Neuronal stem cell (in vitro differentiated cells): ENCODE measurements at places on chromosomes 1 and 21.

DNA sequence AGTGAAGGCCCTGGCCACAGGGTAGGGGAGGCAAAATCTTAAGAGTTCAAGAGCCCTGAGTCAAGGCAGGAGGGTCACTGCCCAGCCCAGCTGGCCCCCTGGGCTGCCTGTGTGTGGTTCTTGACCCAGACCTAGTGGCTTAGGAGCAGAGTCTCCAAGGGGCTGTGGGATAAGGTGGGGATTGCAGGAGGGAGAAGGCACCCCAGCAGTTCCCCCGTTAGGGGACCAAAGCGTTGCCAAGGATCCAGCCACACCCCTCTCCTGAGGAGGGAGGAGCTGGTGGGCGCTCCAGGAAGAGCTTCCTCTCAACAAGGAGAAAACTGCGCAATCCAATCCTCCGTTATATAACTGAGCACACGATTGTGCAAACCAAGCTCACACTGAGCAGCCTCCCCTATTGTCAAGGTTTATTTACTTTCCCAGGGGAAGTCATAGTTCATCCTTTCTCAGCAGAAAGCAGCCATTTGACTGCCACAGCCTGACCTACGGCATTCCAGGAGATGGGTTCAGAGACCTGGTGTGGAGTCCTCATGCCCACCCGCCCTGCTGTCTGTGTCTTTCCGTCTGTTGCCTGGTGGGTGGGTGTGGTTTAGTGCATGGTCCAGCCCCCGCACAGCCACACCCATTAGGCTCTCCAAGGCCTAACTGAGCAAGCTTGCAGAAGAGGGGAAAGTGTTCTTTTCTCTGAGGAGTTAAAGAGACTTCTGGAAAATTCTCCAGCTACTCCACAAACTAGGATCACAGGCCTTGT lies 3.5 kb downstream of the EPHX1 start:
- DNase-seq: no peak

- DNase-seq: no peak
These were observed 536.0 kb downstream of the NPHP4 start for GRCh38 chr1:5456090-5456811.

DNA sequence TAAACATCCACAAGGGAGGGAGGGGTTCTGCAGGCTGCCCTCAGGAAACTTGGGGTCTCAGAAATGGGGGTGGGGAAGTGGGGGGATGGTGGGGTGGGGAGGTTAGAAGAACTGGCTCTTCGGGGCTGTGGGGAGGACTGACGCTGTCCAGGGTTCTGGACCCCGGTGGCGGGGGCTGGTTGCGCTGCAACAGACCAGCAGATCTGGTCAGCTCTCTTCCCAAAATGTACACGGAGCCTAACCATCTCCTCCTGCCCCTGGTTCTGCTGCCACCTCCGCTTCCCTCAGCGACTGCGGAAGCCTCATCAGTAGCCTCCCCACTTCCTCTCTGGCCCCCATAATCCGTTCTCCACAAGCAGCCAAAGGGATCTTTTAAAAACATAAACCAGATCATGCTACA lies 29.3 kb upstream of the C1QA start:
- DNase-seq: no peak

GRCh38 chr1:180456191-180456590 lies 46.2 kb downstream of the ACBD6 start:
- no peak for DNase-seq

DNA sequence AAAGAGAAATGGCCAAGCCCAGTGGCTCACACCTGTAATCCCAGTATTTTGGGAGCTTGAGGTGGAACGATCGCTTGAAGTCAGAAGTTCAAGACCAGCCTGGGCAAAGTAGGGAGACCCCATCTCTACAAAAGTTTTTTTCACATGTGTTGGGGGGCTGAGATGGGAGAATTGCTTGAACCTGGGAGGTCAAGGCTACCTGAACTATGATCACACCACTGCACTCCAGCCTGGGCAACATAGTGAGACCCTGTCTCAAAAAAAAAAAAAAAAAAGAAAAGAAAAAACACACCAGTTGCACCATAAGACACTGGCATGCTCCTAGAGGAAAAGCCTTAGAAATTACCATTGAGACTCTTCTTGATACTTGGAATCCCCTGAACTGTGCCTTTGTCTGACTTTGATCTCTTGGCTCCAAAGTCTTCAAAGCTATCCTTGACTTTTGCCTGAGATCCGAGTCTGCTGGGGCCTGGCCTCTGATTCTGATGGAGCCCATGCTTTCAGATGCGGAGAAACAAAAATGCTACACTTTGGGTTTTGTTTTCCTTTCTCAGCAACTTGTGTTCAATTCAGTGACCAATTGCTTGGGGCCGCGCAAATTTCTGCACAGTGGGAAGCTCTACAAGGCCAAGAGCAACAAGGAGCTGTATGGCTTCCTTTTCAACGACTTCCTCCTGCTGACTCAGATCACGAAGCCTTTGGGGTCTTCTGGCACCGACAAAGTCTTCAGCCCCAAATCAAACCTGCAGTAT lies 33.7 kb downstream of the ATP5PO start:
- DNase-seq: no peak

GRCh38 chr21:31176725-31177124 lies 138.4 kb upstream of the KRTAP19-8 start:
- no peak for DNase-seq

GRCh38 chr1:59409549-59409948 lies 112.7 kb downstream of the FGGY start:
- DNase-seq: no peak

- DNase-seq: no peak
These were observed 6.2 kb upstream of the B3GALT2 start for GRCh38 chr1:193192586-193192985.

DNA sequence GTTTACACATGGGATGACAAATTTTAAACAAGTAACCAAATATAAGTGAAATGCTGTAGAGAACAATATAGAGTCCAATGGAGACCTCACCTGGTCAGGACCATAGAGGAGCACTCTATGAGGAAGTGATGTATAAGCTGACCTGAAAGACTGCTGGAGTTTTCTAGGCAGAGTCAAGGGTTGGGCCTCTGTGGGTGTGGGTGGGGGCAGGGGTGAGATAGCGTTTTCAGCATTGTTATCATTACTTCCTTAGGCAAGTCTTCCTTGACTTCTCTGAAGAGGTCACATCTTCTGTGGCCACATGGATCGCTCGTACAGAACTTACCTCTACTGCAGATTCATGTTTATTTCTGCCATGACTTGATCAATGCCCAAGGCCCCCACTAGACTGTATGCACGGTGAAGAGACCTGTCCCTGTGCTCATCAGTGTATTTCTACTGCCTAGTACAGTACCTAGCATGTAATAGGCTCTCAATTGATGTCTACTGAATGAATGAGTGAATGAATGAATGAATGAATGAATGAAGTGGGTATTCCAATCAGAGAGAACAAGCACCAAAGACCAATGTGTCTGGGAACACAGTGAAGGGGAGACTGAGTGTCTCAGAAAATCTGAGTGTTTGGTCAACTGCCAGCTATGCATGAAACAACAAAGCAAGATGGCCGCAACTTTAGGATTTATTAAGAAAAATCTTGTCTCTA lies 116.5 kb downstream of the RNF220 start:
- no peak for DNase-seq

DNA sequence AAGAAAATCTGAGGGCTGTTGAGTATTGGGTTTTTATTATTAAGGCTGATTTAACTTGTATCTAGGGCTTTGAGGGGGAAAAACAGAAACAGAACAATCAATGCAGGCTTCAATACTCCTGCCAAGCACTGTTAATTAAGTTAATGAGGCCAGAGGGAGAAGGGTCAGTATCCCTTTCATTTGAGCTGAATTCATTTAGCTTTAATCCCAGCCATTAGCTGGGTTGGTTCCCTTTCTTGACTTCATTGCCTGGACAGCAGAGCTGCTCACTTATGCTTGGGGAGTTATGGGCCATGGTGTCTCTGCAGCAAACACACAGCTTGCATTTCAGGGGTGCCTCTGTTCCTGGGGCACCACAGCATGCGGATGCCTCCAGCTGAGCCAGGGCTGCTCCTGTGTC lies 16.3 kb downstream of the TLR5 start:
- no peak for DNase-seq

DNA sequence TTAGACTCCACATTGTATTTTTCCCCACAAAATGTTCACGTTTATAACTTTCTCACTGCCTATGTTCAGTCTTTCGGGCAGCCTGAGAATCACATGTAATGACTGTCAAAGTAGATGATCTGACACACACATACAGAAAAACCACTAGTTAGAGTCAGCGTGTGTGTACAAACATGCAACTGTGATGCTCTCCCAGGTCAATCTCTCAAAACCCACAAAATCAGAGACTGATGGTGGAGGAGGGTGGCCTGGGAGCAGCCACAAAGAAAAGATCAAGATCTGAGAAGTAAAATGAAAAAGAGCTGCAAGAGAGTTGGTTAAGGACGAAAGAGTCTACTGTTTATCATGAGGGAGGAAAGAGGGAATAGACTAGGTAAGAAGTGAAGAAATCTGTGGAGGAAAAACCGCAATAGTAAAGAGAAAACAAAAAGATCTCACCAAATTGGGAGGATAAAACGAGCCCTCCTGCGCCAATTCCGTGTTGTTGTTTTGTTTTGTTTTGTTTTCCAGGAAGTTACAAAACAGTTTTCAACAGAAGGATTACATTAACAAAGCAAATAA lies 2.3 kb downstream of the EGLN1 start:
- no peak for DNase-seq

DNA sequence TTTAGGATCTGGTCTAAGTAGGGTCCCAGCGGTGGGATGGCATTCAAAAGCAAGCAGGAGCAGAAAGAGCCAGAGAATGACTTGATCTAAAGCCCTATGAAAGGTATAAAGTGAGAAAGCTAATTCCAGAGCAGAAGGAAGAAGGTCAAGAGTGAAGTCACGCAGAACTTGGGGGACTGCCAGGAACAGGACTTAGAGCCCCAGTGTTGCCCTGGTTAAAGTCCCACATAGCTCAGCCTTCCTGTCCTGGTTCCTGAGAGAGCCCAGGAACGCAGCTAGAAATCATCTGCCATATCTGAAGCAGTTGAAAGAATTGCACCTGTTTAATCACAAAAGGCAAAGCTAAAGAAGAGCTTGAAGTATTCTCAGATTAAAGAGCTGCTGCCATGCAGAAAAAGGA lies 160.6 kb upstream of the ATP1B1 start:
- DNase-seq: no peak

DNA sequence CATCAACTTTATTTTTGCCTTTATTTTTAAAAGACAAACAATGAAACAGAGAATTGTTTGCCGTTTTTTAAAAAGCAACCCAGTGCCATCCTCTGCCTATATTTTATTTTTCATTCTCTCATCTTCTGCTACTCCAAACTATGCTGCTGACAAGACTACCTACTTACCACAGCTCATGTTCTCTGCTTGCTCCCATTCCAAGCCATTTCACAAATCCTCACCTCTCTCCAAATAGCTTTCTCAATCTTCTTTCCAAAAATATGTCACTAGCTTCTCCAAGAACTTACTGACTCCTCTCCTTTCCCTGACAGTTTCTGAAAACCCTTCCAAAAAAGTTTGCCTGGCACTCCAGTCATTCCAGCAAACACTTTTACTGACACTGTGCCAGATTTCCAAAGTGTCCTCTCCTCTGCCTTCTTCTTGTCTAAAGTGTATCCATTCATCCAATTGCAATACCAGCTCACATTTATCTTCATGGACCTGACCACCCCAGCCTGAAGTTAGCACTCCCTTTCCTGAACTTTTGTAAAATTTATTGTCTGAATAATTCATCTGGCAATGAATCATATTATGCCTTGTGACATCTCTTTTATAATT lies 766.5 kb upstream of the B3GALT2 start:
- no peak for DNase-seq

- DNase-seq: no peak
These were observed 3.2 kb downstream of the GREM2 start for GRCh38 chr1:240608707-240609106.

GRCh38 chr1:207888652-207889051 lies 22.3 kb downstream of the CD34 start:
- no peak for DNase-seq

DNA sequence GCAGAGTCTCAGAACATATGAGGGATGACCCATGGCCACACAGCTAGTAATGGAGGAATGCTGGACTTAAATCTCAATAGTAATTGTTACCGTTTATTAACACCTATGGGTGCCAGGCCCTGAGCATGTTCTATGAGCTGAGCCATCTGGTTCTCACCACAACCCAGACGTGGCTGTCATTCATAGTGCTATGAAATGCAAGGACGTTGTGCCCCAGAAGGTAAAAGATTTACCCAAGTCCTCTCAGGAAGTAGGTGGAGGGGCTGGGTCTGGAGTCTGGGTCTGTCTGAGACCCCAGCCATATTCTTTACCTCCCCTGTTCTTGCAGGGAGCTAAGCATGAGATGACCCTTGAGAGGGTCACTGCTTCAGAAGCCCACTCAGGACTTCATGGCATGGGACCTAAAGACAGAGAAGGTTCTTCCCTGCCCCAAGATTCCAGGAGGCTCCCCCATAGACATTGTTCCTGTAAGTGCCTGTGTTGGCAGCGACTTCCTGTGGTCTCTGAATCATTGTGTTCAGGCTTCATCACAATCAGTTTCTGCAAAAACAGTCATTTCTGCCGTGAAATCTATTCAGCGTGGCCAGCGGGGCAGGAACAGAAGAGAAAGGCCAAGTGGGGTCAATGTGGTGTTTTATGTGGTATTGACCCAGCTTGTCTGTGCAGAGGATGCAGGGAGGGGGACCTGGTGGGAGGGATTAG lies 475.4 kb downstream of the PTPRU start:
- no peak for DNase-seq

- DNase-seq: no peak
These were observed 58.8 kb downstream of the NAV1 start for GRCh38 chr1:201597551-201598230.

GRCh38 chr1:190273161-190273560 lies 204.5 kb downstream of the BRINP3 start:
- no peak for DNase-seq

- DNase-seq: no peak
These were observed 9.6 kb downstream of the ZBTB17 start for GRCh38 chr1:15966081-15966955.

GRCh38 chr1:51768971-51769588 lies 109.4 kb downstream of the NRDC start:
- DNase-seq: peak; percentile 14

DNA sequence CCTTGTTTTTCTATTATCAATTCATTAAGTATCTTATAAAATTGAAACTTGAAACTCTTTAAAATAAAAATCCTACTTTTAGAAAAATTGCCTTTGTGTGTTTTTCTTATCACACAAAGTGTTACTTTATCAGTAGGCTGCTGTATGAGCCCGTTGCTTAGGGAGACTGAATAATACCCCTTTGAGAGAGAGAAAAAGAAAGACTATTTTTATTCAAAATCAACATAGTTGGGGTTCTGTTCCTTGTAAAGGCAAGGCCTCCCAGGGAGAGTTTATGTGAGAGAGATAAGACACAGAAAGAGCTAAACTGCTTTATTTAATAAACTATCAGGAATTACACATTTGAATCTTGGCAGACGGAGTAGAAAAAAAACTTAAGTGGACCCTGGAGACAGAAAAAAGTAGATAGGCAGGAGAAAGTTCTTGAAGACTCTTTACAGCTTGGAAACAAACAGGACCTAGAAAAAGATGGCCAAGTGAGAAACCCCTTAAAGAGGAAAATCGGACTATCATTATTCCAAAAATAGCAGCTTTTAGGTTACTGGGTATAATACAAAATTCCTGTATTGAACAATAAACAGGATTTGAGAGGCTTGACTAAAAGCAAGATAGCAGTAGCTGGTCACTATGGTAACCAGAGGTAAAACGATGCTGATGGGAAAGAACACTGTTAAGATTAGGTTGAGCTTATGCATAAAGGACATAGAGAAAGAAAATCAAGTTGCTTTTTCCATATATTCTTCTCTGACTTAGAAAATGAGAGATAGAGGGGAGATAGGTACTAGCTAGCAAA lies 170.9 kb downstream of the LRRC7 start:
- DNase-seq: no peak

- no peak for DNase-seq
These were observed 36.5 kb downstream of the TESK2 start for GRCh38 chr1:45454464-45454863.

- DNase-seq: no peak
These were observed 241.6 kb upstream of the C1orf105 start for GRCh38 chr1:172178886-172179285.
